Spleen (tissue), 13 donors: ENCODE measurements at places on chromosomes 6 and 20. TPM values are rescaled to one million over a fixed set of nuclear protein-coding genes. Genes with fewer than 3 reads are reported as not detected.

GRCh38 chr6:123518441-123519188 lies 118.1 kb downstream of the TRDN start:
- DNase-seq: no peak
- no peaks in the 10 kb centered on the region for H3K27me3 ChIP-seq
- no peak overlapping the region for H3K4me3 ChIP-seq
- H3K27ac ChIP-seq: no peak overlapping the region
- H3K4me1 ChIP-seq: no peaks in the 10 kb centered on the region

GRCh38 chr20:1324598-1325172 lies 4.3 kb downstream of the SDCBP2 start:
- DNase-seq: peak; percentile 69
- H3K36me3 ChIP-seq: no peaks in the 10 kb centered on the region
- H3K27me3 ChIP-seq: no peaks in the 10 kb centered on the region
- peaks cover 45% of the 10 kb centered on the region for H3K4me1 ChIP-seq
- H3K4me3 ChIP-seq: peak overlapping the region; percentile 59

PRR18 gene
- 0.30 TPM for total RNA-seq

TRIM31 gene
- not detected for total RNA-seq
